ENCODE measurements at places on chromosomes 7 and 10. TPM values are rescaled to one million over a fixed set of nuclear protein-coding genes. Genes with fewer than 3 reads are reported as not detected.

- DNase-seq: no peak
- H3K4me1 ChIP-seq: no peaks in the 10 kb centered on the region
- H3K36me3 ChIP-seq: no peaks in the 10 kb centered on the region
These were observed 48.6 kb downstream of the DGKI start for GRCh38 chr7:137798073-137798763.

DNA sequence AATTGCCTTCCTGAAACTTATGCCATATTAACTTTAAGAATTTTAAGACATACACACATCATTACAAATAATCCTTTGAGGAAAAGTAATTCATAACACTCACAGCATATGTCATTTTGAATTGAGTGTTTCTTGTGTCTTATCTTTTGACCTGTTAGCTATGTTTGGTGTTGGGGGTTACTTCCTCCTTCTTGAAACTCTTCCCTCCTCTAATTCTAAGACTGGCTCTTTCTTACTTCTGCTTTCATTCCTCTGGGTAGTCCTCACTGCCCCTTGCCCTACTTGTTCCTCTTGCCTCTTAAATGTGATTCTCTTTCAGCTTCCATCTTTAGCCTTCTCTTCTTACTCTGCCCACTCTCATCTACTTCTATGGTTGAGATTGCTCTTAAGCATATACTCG, 28.3 kb upstream of the PIP4K2A start:
- no peaks in the 10 kb centered on the region for H3K27me3 ChIP-seq
- DNase-seq: no peak

DNA sequence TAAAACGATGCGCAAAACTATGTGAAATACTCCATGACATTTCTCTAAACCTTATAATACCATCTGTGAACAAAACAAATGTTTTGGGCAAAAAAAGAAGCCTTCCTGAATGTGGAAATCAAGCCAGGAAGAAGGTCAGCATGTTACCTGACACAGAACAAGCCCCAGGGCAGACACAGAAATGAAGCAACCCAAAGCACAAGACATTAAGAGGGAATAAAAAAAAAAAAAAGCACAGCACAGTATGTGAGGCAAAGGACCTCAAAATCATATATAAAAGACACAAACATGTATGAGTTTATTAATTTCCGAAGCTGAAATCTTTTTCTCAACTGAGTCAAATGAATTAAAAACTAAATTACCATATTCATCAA, 161.8 kb downstream of the SKIDA1 start:
- H3K36me3 ChIP-seq: no peaks in the 10 kb centered on the region
- no peaks in the 10 kb centered on the region for H3K4me1 ChIP-seq
- no peak for DNase-seq
- H3K4me3 ChIP-seq: no peak overlapping the region

- no peaks in the 10 kb centered on the region for H3K27me3 ChIP-seq
- peaks cover 8% of the 10 kb centered on the region for H3K4me1 ChIP-seq
- no peak for DNase-seq
- no peak overlapping the region for H3K4me3 ChIP-seq
These were observed 99.6 kb upstream of the GLCCI1 start for GRCh38 chr7:7869036-7869435.

GRCh38 chr10:16777473-16778370, 39.5 kb downstream of the RSU1 start:
- no peaks in the 10 kb centered on the region for H3K36me3 ChIP-seq
- no peak overlapping the region for H3K4me3 ChIP-seq
- H3K4me1 ChIP-seq: peaks cover 6% of the 10 kb centered on the region
- DNase-seq: no peak
- H3K27ac ChIP-seq: peak overlapping the region; percentile 34
- no peaks in the 10 kb centered on the region for H3K27me3 ChIP-seq

DNA sequence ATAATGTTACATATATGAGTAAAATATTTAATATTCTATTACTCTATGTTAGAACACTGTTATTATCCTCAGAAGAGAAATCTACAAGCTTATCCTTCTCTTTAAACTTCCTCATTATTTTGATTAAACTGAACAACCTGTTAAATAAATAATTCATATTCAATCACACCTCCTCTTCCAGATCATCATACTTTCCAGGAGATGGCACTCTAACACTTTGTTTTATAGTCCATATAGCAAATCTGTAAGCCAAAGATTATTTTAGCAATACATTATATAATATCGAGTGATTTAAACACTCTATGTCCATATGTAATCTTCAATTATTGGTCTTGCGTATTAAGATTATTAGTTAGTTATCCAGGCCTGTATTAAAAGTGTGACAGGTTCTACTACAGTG, 694.1 kb downstream of the ANKRD7 start:
- no peak for DNase-seq
- H3K27me3 ChIP-seq: no peaks in the 10 kb centered on the region
- H3K27ac ChIP-seq: no peak overlapping the region
- no peaks in the 10 kb centered on the region for H3K4me1 ChIP-seq

DNA sequence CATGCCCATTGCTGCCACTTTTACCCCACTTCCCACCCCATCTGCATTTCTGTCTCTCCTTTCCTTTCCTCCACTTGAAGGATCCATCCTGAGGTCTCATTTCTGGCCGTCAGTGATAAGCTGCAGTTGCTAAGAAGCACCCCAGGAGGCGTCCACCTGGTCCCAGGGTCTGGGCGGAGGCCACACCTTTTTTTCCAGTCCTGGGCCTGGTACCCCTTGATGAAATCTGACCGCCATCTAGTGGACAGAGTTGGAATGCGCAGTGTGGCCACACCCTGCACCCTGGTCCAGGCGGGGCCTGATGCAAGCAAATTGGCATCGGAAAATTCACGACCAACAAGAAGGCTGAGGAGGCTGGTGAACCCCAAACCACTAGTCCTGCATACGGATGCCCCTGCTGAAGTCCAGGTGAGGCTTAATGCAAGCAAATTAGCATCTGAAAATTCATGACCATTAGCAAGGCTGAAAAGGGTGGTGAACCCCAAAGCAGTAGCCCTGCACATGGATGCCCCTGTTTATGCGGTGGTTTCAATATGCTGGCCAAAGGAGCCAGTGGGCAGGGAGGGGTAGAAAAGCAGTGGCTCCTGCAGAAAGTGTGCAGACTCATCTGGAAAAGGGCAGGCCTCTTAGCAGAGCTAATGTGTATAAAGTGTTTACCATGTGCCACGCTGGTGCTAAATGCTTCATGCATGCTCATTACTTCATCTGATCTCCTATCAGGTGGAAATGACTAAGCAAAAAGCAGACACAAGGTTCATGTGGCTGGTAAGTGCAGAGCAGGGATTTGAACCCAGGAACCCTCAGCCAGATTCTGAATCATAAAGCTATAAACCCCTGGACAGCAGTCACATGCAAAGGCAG, 43.2 kb downstream of the GPAM start:
- H3K4me1 ChIP-seq: no peaks in the 10 kb centered on the region
- no peak overlapping the region for H3K4me3 ChIP-seq

- no peaks in the 10 kb centered on the region for H3K36me3 ChIP-seq
- H3K4me3 ChIP-seq: no peak overlapping the region
- no peaks in the 10 kb centered on the region for H3K27me3 ChIP-seq
- no peak for DNase-seq
- H3K4me1 ChIP-seq: no peaks in the 10 kb centered on the region
These were observed 10.7 kb upstream of the DPYSL4 start for GRCh38 chr10:132175907-132176581.

DNA sequence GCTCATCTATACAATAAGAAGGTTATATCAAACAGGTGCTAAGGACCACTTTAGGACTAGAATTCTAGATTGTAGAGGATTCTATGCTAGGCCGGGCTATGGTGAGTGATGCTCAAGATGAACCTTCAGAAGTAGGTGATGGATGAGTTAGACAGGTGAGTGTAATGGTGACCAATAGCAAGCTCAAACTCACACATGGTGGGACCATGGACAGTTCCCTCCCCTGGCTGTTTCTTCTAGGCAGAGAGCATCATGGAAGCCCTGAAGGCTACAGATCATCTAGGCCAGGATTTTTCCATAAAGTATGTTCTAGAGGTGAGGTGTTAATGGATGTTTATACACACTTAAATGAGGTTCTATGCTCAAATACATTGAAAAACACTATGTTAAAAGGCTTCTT, 162.2 kb upstream of the WDR11 start:
- H3K27ac ChIP-seq: no peak overlapping the region
- no peaks in the 10 kb centered on the region for H3K27me3 ChIP-seq
- H3K4me1 ChIP-seq: no peaks in the 10 kb centered on the region
- no peak overlapping the region for H3K4me3 ChIP-seq
- DNase-seq: no peak

GRCh38 chr10:79287973-79288723, 59.1 kb upstream of the PPIF start:
- peaks cover 32% of the 10 kb centered on the region for H3K36me3 ChIP-seq
- H3K27me3 ChIP-seq: no peaks in the 10 kb centered on the region
- no peak overlapping the region for H3K27ac ChIP-seq
- H3K4me3 ChIP-seq: no peak overlapping the region
- peaks cover 32% of the 10 kb centered on the region for H3K4me1 ChIP-seq

- H3K4me3 ChIP-seq: no peak overlapping the region
- peak; percentile 24 for DNase-seq
- H3K4me1 ChIP-seq: no peaks in the 10 kb centered on the region
- H3K27ac ChIP-seq: no peak overlapping the region
- H3K36me3 ChIP-seq: peaks cover 13% of the 10 kb centered on the region
These were observed 55.4 kb downstream of the SLC37A3 start for GRCh38 chr7:140342727-140343514.

DNA sequence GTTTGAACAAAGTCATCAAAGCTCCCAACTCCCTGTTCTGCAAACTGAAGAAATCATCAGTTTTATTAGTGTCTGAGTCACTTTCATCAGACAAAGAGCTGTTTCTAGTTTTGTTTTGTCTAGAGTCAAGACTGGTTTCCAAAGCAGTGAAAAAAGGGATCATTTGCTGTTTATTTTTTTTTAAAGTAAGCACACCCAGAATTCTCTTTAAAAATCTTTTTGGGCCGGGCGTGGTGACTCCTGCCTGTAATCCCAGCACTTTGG, 972.0 kb upstream of the CELF2 start:
- H3K4me1 ChIP-seq: no peaks in the 10 kb centered on the region
- DNase-seq: no peak
- H3K36me3 ChIP-seq: no peaks in the 10 kb centered on the region
- no peak overlapping the region for H3K27ac ChIP-seq

- no peaks in the 10 kb centered on the region for H3K36me3 ChIP-seq
- no peaks in the 10 kb centered on the region for H3K4me1 ChIP-seq
- no peak overlapping the region for H3K4me3 ChIP-seq
- no peak overlapping the region for H3K27ac ChIP-seq
- no peaks in the 10 kb centered on the region for H3K27me3 ChIP-seq
- no peak for DNase-seq
These were observed 319.3 kb upstream of the GHITM start for GRCh38 chr10:83820033-83820432.

- H3K4me1 ChIP-seq: no peaks in the 10 kb centered on the region
These were observed 41.1 kb upstream of the STMP1 start for GRCh38 chr7:135620980-135621850.

GRCh38 chr7:24842449-24843241, 85.4 kb upstream of the GSDME start:
- no peak overlapping the region for H3K4me3 ChIP-seq
- no peaks in the 10 kb centered on the region for H3K36me3 ChIP-seq

DNA sequence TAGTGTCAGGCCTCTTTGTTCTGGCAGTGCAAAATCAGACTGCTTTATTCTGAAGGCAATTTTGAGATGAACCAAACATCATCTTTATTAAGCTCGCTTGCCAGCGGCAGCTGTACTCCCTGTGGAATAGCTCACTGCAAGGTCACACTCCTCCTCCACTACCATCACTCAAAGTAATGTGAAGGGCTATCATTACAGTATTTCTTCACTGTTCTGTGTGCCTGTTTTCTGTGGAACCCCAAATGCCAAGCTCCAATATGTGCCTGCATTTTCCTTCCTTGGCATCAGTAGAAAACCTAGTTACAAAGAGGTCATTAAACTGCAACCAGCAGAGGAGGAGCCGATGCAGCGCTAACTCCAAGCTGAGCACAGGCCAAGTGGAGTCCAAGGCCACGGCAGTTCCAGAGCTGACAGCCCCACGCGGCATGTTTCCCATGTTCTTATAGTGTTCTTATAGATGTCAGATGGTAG, 21.4 kb downstream of the BCCIP start:
- H3K36me3 ChIP-seq: peaks cover 25% of the 10 kb centered on the region
- H3K4me1 ChIP-seq: no peaks in the 10 kb centered on the region
- H3K4me3 ChIP-seq: no peak overlapping the region
- H3K27me3 ChIP-seq: no peaks in the 10 kb centered on the region
- no peak for DNase-seq

DNA sequence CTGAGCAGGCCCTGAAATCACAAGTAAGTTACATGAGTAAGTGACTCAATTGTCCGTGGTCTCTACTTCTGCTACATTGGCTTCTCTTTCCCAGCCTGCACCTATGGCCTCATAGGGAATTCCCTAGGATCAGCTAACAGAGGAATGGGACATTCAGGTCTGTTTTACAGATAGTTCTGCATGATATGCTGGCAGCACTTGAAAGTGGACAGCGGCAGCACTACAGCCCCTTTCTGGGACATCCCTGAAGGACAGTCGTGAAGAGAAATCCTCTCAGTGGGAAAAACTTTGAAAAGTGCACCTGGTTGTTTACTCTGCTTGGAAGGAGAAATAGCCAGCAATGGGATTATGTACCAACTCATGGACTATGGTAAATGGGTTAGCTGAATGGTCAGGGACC, 293.1 kb upstream of the CACNA2D1 start:
- no peaks in the 10 kb centered on the region for H3K27me3 ChIP-seq
- no peak for DNase-seq
- H3K36me3 ChIP-seq: no peaks in the 10 kb centered on the region
- H3K27ac ChIP-seq: no peak overlapping the region
- H3K4me3 ChIP-seq: no peak overlapping the region

GRCh38 chr7:29192811-29193210, 1.8 kb upstream of the CHN2 start:
- H3K4me3 ChIP-seq: no peak overlapping the region
- no peaks in the 10 kb centered on the region for H3K36me3 ChIP-seq
- peaks cover 15% of the 10 kb centered on the region for H3K4me1 ChIP-seq
- no peaks in the 10 kb centered on the region for H3K27me3 ChIP-seq

DNA sequence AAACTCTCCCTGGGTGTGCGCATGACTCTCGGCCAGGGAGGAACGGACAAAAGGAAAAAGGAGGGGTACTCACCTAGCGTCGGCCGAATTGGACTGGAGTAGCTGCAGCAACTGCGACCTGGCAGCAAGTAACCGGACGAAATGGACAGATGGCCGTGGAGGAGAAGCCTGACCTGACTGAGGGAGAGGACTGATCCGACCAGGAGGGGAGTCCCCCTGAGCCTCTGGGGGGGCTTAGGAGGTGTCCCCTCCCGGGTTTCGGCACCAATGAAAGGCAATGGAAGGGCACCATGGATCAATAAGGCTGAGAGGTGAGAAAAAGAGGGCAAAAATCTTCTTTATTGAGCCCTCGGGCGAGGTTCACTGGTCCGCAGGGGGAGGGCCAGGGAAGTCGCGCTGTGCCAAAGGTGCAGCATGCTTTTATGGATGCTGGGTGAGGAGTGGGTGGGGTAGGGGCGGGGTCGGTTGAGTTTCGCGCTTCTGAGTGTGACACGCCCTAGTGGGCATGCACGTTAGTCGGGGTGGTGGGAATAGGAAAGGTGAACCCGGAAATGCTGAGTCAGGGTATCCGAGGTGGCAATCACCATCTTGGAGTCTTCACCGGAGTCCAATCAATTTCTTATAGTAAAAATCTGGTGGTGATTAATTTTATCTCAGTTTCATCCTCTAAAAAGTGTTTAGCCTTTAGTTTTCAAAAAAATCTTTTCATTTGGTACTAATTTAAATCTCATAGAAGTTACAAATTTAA, 638.5 kb upstream of the DPP6 start:
- no peak for DNase-seq
- H3K36me3 ChIP-seq: no peaks in the 10 kb centered on the region
- no peaks in the 10 kb centered on the region for H3K27me3 ChIP-seq
- no peaks in the 10 kb centered on the region for H3K4me1 ChIP-seq

SEMA3C gene
- total RNA-seq: 8.3 TPM

RAMP3 gene
- total RNA-seq: 87.2 TPM

GPC2 gene
- not detected for total RNA-seq

SPDYE18 gene
- total RNA-seq: 2.1 TPM

OR2A42 gene
- total RNA-seq: 0.40 TPM

HTR5A gene
- total RNA-seq: not detected
